ENCODE measurements at places on chromosomes 13 and 19.

- no peak for DNase-seq
Measured at GRCh38 chr19:16795731-16796130, 33.5 kb upstream of the SIN3B start.

GRCh38 chr13:42957881-42958280 is 34.2 kb downstream of the EPSTI1 start:
- DNase-seq, result no peak

DNA sequence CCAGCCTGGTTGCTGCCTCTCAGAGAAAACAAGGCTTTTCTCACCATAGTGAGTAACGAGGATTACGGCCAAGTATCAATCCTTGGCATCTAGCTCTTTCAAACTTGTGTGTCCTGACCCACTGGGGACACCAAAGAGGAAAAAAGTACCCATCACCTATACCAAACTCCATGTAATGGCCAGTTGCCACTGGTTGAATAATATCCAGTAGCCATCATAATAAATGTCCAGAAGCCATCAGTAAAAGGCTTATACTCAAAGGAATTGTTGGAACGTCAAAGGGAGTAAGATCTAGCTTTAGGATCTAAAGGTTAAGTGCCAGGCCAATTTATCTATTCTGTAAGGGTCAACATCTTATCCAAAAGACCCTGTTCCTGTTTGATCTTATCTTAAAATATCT is 91.1 kb downstream of the PTPRS start:
- no peak for DNase-seq

DNA sequence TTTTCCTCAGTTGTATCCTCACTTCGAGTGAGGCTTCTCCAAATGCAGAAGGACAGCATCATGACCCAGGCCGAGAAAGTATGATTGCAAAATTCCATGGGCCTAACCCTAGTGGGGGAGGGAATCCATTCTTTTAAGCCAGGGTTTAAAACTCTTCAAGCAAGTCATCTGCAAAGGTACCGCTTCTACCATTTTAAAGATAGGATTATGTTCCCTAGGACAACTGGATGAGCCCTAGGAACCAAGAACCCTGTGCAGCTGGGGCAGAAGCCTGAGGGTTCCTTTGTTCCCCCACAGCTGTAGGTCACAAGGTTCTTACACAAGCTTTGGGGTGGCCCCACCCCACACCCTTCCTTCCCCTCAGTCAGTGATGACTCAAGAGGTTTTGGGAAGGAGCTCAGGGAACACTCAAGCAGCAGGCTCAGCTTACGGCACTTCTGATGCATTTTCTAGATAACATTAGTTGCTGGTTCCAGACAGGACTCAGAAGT is 13.5 kb downstream of the ARL11 start:
- DNase-seq, result no peak

GRCh38 chr13:110213461-110214074 is 93.4 kb downstream of the COL4A1 start:
- no peak for DNase-seq

- DNase-seq, result no peak
Measured at GRCh38 chr19:35416331-35416730, 31.7 kb upstream of the FFAR2 start.

DNA sequence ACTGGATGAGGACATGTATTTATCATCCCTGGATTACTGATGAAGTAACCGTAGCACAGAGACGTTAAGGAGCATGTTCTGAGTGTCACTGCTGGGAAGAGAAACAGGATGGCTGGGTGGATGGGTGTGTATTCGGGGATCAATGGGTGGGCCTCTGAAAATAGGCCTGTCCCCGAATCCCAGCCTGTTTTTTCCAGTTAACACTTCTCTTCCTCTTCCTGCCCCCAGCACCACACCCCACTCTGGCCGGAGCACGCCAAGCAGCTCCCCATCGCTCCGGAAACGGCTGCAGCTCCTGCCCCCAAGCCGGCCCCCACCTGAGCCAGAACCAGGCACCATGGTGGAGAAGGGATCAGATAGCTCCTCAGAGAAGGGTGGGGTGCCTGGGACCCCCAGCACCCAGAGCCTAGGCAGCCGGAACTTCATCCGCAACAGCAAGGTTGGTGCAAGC is 8.8 kb downstream of the GRAMD1A start:
- no peak for DNase-seq

DNA sequence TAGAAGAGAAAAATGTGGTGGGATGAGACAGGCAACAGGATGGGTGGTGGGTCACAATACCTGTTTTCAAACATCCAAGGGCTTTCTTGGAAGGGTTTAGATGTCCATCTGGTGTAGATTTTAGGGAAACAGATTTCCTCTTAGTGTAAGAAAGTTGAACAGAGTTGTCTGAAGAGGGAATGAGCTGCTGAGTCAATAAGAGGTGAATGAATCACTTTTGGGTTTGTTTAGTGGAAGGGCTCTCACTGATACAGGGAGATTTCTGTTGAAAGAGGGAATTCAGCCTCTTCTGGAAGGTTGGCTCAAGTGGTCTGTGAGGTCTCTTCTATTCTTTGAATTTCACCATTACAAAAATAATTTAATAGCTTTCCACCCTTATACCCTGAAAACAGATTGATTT is 54.6 kb downstream of the LACC1 start:
- no peak for DNase-seq

GRCh38 chr13:80399340-80400163 is 58.6 kb upstream of the SPRY2 start:
- no peak for DNase-seq

DNA sequence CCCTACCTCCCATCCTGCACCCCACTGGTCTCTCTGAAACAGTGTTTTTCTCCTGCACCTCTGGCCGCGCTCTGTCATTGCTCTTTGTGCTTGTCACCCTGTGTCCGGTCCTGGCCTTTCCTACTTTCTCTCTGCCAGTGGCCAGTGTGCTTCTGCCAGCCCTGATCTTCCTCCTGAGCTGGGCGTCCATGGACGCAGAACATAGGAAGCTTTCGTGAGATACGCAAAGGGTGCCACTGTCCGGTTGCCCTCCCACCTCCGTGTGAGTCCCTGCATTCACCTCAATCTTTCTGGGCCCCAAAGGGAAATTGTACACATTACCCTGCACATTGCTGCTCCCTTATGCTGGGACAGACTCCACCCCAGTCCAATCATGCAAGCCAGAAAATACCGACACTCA is 105.7 kb upstream of the SOX1 start:
- DNase-seq, result no peak

- DNase-seq, result no peak
Measured at GRCh38 chr19:36398571-36398970, 19.6 kb upstream of the ZFP14 start.

DNA sequence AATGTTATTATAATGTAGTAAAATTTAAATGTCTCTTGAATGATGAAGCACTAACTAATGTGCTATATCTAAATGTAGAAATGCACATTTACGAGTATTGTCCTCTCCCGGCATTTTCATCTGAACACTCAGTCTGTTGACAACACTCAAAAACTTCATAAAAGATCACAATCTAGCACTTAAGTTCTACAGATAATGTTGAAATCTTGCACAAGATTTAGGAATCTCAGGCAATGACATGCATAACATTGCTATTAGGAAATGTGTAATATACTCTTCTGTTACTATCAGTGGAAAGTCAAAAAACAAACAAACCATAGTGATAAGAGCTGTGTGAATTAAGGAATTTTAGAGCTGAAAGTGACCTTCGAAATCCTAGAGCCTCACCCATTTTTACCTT is 37.5 kb upstream of the XPO4 start:
- no peak for DNase-seq

DNA sequence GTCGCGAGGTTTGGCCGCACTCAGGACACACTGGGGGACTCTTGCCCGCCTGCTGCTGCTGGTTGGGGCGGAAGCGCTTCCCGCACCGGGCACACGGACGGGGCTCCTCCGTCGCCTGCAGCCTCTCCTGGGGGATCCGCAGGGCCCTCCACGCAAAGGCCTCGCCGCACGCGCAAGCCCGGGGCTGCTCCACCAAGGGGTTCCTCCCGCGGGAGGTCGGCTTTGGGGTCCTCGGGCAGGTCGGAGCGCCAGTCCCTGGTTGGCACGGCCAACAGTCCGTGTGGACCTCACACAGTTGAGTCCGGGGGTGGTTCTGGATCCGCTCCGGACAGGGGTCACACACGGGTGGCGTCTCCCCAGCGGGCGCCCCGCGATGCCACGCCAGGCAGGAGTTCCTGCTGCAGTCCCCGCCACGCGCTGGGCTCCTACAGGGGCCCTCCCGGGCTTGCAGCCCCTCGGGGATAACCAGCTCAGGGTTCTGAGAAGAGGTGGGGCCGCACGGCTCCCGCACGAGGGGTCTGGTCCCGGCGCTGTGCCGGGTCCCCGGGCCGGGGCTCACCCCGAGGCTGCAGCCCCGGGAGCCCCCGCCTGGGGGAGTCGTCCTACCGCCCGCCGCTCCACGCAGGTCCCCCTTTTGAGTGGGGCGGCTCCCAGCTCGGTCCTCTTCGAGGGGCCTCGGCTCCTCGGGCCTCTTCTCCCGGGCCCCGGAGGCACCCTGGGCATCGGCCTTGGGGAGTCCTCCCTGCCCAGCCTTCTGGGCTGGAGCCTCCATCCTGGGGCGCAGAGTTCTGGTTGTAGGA is 6.2 kb upstream of the ZNF497 start:
- no peak for DNase-seq

DNA sequence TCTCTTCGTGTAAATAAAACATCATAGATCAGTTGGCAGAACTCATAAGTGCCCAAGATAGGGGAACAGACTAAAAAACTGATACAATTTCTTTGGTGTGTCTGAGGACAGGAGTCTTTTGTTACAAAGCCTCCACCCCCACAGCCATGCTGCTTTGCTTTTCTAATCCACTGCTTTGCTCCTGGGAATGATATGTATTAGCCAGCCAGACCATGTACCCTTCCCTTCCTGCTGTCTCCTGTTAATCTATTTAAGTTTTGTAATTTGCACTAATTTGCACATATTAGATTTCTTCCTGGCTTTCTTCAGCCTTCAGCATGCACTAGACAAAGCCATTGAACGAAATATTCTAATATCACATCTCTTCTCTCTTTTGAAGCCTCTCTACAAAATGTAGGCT is 130.5 kb downstream of the MAB21L1 start:
- DNase-seq, result no peak
